Small intestine (tissue), 16 donors: ENCODE measurements at places on chromosomes 12 and 14. TPM values are rescaled to one million over a fixed set of nuclear protein-coding genes. Genes with fewer than 3 reads are reported as not detected.

DNA sequence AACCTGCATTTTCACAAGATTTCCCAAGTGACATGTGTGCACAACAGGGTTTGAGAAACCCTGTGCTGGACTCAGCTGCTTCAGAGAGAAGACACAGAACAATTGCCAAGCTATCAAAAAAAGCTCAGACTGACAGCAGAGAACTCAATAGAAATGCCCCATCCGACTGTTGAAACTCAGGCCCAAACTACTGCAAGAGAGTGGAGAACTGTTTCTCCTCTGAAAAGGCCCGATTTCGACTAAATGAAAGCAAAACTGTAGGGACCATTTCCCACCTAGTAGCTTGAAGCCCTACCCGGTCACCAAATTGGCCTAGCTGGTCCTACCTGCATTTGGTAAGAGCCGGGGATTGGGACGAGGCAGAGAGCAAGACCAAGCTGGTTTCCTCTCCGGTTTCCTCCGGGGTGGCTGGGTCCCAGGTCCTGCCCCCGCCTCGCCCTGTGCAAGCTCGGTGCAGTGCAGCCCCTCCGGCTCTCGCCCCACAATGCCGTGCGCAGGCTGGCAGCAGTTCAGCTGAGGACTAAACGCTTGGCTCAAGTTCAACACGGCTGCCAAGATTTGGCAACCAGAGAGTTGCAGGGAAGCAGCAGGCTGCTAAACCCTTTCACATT, 1180.6 kb downstream of the VRK1 start:
- H3K4me1 ChIP-seq: peaks cover 5% of the 10 kb centered on the region
- H3K4me3 ChIP-seq: no peak overlapping the region
- H3K27ac ChIP-seq: no peak overlapping the region

The DHRS2 gene
- polyA plus RNA-seq: not detected

The MYRFL gene
- 56.5 TPM for polyA plus RNA-seq

DNA sequence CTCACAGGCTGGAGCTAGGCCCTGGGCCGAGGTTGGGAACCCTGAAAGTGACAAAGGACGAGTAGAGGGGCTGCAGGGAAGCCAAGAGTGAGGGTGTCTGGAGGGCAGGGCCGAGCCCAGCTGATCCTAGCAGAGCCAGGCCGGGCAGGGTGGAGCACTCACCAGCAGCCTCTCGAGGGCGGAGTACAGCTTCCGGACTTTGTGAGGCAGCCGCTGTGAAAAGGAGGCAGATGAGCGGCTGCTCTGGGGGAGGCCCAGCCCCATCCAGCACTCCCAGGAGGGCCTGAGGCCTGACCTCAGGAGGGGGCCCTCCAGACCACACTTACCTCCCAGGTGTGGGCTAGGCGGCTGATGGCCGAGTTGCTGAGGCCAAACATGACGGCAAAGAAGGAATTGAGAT, 14.7 kb upstream of the ENDOU start:
- no peak overlapping the region for H3K27ac ChIP-seq
- H3K27me3 ChIP-seq: no peaks in the 10 kb centered on the region
- DNase-seq: no peak
- no peaks in the 10 kb centered on the region for H3K36me3 ChIP-seq

- no peak for DNase-seq
- H3K27ac ChIP-seq: no peak overlapping the region
- H3K4me3 ChIP-seq: no peak overlapping the region
- no peaks in the 10 kb centered on the region for H3K4me1 ChIP-seq
Observed at GRCh38 chr12:3797531-3798048, 44.7 kb upstream of the CRACR2A start.
